ENCODE measurements at places on chromosomes 5 and 9.

DNA sequence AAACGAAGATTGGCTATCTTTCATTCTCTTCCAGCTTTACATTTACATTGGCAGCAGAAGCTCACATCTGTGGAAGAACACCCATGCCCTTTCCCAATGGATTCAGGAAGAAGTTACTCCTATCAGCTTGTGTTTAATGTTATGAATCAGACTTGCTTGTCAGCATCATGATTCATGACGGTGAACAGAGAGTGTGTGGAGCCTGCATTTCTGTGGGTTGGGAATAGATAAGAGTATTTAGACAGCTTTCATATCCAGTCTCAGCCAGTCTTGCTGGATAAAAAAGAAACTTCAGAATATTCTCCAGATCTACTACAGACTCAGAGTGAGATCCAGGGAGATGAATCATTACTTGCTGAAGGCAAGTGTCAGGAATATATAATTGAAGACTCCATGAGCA, 812.9 kb upstream of the ZNF608 start:
- no peak for DNase-seq

GRCh38 chr5:168608386-168608785, 29.2 kb upstream of the PANK3 start:
- DNase-seq = no peak

- no peak for DNase-seq
Measured at GRCh38 chr5:103340717-103341388, 82.3 kb downstream of the MACIR start.

- DNase-seq = no peak
Measured at GRCh38 chr5:38709678-38710306, 136.0 kb upstream of the OSMR start.

DNA sequence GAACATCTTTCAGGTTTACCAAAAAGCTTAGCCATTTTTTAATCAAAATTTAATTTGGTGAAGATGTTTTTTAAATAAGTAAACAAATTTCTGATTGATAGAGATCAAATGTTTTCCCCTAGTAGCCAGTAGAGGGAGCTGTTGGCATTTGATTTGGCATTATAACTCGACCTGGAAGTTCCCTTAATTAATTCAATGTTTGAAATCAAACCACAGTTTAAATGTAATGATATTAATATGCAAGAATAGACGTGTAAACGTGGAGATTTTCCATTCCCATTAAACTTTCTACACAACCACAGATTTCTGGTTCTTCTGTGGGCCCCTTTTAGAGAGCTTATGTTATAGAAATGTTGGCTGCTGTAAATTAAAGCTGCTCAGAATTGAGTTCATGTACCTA, 148.1 kb upstream of the MPDZ start:
- DNase-seq = no peak

- no peak for DNase-seq
Measured at GRCh38 chr9:27627188-27627564, 53.9 kb upstream of the C9orf72 start.

DNA sequence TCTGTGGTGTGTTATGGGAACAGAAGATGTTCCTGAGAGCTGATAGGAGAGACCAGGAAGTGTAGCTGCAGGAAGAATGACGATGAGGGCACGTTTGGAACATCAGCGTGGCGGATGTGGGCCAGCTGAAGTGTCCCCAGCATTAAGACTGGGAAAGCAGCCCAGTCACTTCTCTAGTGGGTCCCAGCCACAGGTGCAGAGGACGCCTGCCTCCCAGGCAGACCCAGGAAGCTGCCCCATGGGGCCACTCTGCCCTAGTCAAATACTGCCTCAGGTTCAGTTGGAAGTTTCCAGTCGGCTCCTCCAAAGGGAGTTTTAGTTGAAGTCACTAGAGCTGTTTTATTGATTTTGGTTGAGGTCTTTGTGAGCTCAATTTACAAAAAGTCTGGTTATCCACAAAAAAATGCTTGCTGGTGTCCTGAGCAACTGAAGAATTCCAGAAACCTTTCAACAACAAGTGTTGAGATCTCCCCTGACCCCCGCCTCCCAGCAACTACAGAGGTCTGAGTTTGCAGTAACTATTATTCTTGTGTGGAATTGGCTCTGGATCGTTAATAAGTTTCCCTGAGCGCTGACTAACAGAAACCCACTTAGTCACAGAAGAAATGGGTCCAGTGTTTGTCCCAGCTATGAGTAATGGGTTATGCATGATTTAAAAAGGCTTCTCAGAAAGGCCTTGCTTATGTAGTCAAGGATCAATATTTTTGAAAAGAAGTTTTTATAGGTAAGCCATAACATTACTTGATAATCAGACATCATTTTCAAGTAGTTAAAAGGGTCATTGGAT, 294.1 kb downstream of the FANCC start:
- DNase-seq = no peak

- no peak for DNase-seq
Measured at GRCh38 chr5:77844373-77844622, 68.2 kb upstream of the TBCA start.

DNA sequence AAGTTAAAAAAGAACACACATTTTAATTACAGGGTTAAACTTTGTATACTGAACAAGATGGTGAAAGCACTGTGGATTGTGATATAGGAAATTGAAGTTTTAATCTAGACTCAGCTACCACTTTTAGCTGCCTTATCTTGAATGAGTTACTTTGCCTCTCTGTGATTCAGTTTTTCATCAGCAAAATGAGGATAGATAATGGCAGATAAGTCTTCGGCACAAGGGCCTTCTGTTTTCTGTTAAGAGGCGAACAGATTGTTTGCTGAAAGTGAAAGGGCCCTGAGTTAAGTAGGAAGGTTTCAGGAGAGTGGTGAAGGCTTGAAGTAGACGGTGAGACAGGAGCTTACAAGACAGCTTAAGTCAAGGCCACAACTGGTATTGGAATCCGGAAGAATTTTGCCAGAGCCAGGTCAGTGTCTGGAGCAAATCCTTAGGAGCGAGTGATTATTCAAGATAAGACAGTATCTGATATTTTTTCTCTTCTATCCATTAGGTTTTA, 7.8 kb downstream of the RARS1 start:
- no peak for DNase-seq

GRCh38 chr5:147460380-147460779, 49.5 kb downstream of the DPYSL3 start:
- DNase-seq = no peak

GRCh38 chr5:177372910-177373309, 11.3 kb upstream of the SLC34A1 start:
- DNase-seq = no peak
